ENCODE measurements at places on chromosomes 6 and 20.

DNA sequence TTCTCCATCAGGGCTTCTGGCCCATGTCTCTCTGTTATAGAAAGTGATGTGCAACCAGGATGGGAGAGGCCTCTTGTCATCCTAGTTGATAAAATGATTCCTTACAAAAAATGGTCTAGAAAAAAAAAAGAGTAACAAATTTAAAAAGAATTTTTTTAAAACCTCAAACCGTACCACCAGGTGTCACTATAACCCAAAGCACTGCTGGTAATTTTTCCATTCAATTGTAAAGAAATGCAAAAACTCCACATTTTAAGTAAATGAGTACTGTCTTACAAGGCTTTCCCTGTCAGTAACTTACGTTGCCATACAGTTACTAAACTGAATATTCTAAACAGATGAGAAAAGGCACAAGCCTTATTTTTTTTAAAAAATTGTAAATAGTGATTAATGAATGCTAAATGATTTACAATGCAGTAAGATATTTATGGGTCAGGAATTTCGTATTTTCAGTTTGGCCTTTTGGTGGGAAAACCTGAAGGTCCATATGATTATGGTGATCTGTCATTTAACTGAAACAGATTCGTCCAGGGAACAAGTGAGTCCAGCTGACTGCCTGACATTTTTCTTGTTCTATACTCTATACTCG lies 95.4 kb downstream of the OGFRL1 start:
- peak; percentile 12 for DNase-seq

- DNase-seq: no peak
Measured at GRCh38 chr6:12415980-12416598, 125.9 kb downstream of the EDN1 start.

GRCh38 chr6:156281266-156281665 lies 495.9 kb upstream of the ARID1B start:
- DNase-seq: no peak

GRCh38 chr6:140586426-140587061 lies 1212.1 kb upstream of the CITED2 start:
- peak; percentile 57 for DNase-seq

DNA sequence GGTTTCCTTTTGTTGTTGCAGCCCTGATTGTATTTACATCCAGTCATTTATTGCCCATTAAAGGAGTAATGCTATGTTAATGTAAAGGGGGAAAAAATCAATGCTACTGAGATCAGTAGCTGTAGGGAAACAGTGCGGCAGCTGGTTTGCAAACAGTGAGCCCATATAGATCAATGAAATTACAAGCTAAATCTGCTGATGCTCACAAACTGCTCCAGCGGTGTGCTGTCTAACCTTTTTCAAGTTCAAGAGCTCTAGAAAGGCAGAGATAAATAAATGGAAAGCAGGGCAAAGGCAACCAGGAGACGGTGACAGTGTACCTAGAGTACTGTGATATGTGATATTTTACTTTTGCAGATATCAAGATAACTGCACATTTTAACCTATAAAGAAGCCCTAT lies 449.0 kb upstream of the MMS22L start:
- DNase-seq: no peak

DNA sequence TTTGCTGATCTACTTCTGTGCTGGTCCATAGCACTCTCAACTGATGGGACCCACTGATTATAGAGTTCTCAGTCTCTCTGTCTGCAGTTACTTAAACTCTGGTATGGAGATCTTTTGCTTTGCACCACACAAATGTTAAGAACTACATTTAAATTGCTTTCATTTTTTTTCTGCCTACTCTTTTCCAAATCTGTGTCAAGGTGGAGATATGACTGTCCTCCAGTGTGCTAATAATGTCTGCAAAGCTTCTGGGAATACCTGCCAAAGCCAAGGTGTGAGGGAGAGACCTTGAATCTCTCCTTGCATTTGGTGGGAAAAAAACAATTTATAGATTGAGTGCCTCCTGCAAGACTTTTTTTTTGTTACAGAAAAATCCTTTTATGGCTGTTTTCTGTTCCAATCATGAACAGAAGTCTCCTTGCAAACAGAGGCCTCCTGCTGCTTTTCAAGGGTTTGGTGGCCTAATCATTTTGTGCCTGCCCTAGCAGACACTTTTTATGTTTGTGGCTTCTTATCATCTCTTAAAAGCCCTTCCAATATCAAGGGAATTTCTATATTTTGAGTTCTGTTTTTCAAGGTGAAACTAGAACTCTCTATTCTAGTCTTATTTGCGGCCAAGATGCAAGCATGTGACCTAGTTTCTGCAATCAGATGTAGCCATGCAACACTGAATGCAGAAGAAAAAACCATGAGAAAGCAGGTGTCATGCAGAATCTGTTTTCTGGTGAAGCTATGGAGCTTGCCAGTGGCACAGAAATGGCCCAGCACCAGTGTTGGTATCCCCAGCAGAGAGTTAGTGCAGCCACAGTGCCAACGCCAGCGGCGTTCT lies 23.2 kb upstream of the AKIRIN2 start:
- DNase-seq: no peak

GRCh38 chr6:169019727-169020491 lies 233.7 kb downstream of the THBS2 start:
- no peak for DNase-seq

GRCh38 chr6:72414657-72415056 lies 207.2 kb upstream of the KCNQ5 start:
- DNase-seq: no peak

Data from activated CD4-positive, alpha-beta T cell treated with anti-CD3 and anti-CD28 coated beads for 36 hours (primary cell).